T-helper 2 cell (primary cell): ENCODE measurements at places on chromosomes 5 and 9.

GRCh38 chr5:61702784-61703183 lies 370.7 kb downstream of the ZSWIM6 start:
- DNase-seq = no peak

DNA sequence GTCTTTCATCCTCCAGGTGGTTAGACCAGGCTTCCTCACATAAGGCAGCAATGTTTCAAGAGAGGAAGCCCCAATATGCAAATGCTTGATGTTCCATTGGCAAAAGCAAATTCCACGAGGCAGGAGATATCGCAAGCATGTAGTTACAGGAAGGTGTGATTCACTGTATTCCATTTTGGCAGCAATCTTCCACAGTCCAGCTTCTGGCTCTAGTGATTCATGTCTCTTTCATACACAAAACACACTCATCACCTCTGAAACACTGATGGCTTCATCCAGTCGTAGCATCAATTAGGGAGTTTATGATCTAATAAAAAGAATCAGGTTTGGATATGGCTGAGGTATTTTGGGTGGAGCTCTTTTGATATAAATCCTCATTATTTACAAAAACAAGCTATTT lies 552.2 kb upstream of the RIOK2 start:
- no peak for DNase-seq

DNA sequence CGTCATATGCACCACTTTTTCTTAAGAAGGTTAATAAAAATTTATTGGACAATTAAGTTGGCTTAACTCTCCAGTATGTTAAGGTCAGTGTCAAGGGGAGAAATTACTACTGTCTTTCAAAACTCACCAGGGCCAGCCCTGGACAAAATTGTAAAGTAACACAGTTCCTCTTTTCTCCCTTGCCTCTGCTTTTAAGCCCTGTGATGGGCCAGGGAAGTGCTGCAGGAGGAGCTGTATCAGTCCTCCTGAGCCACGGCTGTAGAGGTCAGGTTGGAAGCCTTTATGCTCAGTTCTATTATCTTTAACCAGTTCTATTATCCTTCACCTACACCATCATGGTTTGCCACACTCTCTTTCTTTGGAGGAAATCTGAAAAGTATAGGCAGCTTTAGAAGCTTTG lies 11.5 kb upstream of the PPP2R2B start:
- DNase-seq = no peak

GRCh38 chr5:80149161-80149609 lies 106.7 kb downstream of the SERINC5 start:
- no peak for DNase-seq
